Spinal cord (tissue), 10 donors: ENCODE measurements at places on chromosomes 5 and 9. TPM values are rescaled to one million over a fixed set of nuclear protein-coding genes. Genes with fewer than 3 reads are reported as not detected.

GRCh38 chr9:27204578-27204977 is 92.4 kb downstream of the EQTN start:
- no peak for DNase-seq

- no peak for DNase-seq
These were observed 39.2 kb downstream of the NACC2 start for GRCh38 chr9:136055715-136056545.

DNA sequence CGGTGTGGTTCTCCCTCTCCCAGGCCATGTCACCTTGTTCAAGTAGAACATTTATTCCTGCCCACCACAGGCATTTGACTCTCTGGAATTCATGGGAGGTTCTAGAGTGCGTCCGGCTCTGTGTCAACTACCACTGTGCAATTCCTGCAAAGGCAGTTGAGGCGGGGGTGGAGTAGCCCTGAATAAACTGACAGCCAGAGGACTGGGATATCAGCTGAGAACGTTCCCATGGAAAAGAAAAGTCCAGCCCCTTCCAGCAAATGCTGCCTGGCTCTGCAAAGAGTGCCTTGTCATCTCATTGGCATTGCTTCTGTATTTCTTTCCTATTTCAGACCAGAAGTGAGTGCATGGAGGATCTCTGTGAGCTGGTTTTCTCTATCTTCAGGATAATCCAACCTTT is 18.9 kb upstream of the MEGF9 start:
- no peak for DNase-seq

DNA sequence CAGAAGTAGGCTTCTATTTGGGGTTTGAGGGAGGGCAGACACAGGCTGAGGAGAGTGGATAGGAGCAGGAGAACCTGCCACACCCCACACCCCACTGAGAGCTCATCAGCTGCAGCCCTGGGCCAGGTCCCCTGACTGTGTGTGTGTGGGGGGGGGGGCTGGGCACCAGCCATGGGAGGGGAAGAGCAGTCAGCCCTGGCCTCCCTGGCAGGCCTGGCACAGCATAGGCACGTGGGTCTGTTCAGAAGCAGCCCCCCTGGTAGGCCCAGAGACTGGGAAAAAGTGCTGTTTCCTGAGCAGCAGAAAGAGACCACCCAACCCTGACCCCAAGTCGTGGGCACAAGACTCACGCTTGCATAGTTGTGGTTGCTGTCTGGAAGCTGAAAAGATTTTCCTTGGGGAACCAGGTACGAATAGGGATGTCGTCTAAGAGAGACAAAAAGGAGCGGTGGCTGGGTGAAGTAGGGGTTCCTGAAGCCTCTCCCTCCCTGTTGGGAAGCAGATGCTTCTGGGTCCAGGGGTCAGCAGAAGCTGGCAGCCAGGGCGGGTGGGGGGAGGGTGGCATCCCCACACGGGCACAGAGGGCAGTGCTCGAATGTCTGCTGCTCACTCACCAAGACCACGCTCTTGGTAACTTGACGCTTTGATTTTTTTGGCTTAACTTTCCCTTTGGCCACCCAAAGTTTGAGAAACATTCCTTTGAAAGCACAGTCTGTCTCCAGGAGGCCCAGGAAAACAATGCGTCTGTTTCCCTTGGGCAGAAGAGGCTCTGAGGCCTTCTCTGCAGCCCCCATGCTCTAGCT is 2.9 kb downstream of the NSMF start:
- DNase-seq, result no peak

- DNase-seq, result no peak
These were observed 487.4 kb downstream of the PRDM9 start for GRCh38 chr5:23994581-23995370.

GRCh38 chr9:79868567-79869189 is 296.9 kb downstream of the TLE4 start:
- no peak for DNase-seq

GRCh38 chr9:94818178-94818541 is 91.7 kb downstream of the AOPEP start:
- DNase-seq, result no peak

DNA sequence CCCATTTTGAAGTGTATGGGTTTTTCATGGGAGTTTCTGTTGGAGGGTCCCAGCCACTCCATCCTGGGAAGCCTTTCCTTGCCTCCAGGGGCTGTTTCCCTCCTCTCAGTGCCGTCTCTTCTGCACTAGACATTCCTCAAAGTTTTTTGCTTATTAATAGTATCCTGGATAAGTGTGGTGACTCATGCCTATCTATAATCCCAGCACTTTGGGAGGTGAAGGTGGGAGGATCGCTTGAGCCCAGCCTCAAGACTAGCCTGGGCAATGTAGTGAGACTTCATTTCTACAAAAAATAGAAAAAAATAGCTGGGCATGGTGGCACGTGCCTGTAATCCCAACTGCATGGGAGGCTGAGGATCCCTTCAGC is 43.1 kb downstream of the RALGPS1 start:
- no peak for DNase-seq

GRCh38 chr5:125311743-125312142 is 565.3 kb upstream of the ZNF608 start:
- DNase-seq, result no peak

GRCh38 chr5:32109236-32109635 is 64.9 kb downstream of the GOLPH3 start:
- DNase-seq, result no peak

- DNase-seq, result no peak
These were observed 17.4 kb downstream of the UBTD2 start for GRCh38 chr5:172266071-172266675.

DNA sequence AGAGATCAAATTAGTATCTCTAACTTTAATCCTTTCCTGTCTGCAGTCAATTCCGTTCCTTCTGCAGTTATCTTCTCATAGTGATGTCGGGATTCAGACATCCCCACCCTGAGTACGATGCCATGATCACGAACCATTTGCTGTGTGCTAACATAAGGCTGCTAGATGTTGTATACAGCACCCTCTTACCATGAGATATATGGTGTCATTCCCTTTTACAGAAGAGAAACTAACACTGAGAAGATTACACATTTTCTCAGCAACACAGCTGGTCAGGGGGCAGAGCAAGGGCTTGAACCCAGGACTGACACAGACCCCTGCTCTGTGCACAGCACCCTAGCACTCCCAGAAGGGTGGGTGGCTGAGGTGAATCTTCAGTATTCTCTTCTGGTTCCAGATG is 46.9 kb upstream of the HSD17B4 start:
- no peak for DNase-seq

- no peak for DNase-seq
These were observed 97.3 kb upstream of the DMRT1 start for GRCh38 chr9:744046-744712.

GRCh38 chr9:35257986-35258659 is 96.3 kb downstream of the UNC13B start:
- DNase-seq, result no peak

- no peak for DNase-seq
These were observed 234.1 kb upstream of the DAB2 start for GRCh38 chr5:39658866-39659265.

- DNase-seq, result no peak
These were observed 423.4 kb downstream of the ISL1 start for GRCh38 chr5:51806677-51807076.

DNA sequence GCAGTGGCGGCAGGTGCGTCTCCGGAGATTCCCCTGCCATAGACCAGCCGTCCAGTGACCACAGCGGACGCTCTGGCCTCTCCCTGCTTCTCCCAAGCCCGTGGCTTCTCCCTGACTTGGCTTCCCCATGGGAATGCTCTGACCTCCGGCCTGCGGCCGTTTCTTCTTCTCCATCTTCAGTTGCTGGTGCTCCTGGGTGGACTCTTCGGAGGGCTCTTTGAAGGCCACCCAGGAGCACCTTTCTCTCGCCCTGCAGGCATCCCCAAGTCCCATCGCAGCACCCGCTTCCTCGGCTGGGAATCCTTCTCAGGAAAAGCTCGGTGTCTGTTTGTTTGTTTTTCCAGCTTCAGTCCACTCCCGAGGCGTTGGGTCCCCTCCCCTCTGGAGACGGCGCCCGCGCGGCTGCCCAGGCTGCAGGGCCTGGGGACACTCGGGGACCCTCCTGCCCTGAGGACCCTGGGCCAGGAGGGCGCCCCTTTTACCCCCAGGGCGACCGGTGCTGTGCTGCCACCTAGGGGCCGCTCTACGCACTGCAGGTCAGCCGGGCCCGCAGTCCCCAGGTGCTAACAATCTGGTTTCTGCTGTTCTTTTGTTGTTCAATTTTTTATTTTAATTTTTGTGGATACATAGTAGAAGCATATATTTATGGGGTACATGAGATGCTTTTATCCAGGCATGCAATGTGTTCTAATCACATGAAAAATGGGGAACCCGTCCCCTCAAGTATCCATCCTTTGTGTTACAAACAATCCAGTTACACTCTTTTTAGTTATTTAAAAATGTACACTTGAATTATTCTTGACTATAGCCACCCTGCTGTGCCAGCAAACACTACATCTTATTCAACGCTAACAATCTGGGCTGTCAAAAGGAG is 197.9 kb upstream of the ADAMTS16 start:
- no peak for DNase-seq

DNA sequence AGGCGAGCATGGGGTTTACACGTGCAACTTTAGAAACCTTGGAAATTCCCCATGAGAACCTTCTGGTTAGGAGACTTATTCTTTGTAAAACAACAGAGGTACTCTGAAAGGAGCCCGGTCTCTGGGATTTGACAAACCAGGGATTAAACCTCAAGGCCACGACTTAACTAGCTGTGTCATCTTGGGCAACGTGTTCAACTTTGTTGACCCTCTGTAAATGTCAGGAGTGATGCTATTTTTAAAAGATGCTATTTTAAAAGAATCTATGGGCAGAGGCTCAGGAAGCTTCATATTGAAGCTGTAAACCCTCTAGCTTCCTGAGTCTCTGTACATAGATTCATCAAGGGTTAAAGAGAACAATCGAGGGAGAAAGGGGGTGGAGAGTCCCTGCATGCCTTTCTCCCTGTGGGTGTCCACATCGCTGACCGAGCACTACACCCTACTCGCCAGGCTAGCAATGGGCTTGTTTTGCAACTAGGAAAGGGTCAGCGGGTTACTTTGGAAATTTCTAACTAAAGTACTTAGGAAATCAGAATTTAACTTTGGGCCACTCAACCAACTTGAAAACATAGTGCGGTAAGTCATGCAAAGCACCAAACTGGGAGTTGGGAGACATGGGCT is 2.1 kb downstream of the SLC36A2 start:
- no peak for DNase-seq

GRCh38 chr5:73198833-73199592 is 26.0 kb downstream of the TMEM174 start:
- no peak for DNase-seq

- no peak for DNase-seq
These were observed 498.8 kb downstream of the RAB3C start for GRCh38 chr5:59081693-59082092.

DNA sequence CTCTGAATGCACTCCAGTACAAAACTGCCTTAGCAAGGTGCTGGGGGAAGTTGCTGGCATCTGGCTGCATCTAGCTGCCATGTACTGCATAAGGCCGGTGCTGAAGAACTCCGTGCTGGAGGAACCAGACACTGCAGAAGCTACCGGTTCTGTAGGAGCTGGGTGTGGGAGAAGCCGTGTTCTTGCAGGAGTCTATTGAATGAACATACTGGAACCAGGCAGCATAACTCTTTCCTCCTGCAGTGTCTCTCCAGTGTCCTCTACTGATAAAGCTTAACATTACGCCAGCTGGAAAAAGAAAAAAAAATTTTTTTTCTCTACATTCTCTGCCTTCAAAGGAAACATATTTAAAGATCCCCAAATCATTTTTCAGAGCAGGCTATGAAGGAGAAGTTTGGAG is 38.5 kb downstream of the VPS13A start:
- DNase-seq, result no peak

GRCh38 chr5:38692781-38693527 is 136.5 kb upstream of the LIFR start:
- DNase-seq, result no peak

DNA sequence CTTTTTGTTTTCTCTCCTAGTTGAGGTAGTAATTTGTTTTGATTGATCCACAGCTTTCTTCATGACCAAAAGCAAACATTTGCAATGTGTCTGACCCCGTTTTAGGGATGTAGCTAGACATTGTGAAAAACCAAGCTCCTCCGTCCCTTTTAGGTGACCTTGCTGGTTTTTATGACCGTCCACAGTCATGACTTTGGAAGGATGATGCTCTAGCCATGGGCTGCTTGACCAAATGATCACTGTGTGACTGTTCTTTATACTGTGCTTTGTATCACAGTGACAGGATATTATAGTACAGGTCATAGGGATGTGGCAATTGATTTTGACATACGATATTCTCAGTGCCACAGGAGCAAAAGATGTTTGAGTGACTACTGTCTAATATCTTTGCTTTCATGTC is 54.4 kb downstream of the KCNN2 start:
- no peak for DNase-seq

GRCh38 chr9:129138476-129139232 is 27.4 kb downstream of the PTPA start:
- no peak for DNase-seq

DNA sequence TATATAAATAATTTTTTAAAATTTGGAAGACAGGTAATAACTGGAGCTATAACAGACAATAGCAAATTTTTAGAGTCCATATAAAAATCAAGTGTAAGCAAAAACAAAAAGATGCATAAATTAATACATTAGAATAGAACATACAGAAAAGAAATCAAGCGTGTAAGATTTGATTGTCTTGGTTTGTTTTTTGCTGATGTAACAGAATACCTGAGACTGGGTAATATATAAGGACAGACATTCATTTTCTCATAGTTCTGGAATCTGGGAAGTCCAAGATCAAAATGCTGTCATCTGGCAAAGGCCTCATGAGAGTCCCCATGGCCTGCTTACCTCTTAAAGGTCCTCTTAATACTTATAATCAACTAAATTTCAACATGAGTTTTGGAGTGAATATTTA is 1010.1 kb downstream of the CDH18 start:
- no peak for DNase-seq

GRCh38 chr5:16245956-16246355 is 66.4 kb upstream of the MARCHF11 start:
- no peak for DNase-seq

Gene CDKN2B-AS1
- total RNA-seq, result 0.55 TPM

Gene TPRN
- total RNA-seq, result 9.2 TPM

Gene CMBL
- 25.3 TPM for total RNA-seq

Gene DRD1
- 1.6 TPM for total RNA-seq

Gene IFNK
- total RNA-seq, result not detected

Gene SUSD3
- 4.3 TPM for total RNA-seq

Gene TBCA
- 76.8 TPM for total RNA-seq

Gene OR1Q1
- not detected for total RNA-seq

Gene PCDHB14
- 10.4 TPM for total RNA-seq

Gene IRGM
- not detected for total RNA-seq

Gene SEC61B
- 168 TPM for total RNA-seq

Gene EMB
- 8.7 TPM for total RNA-seq

Gene DDX4
- 0.10 TPM for total RNA-seq

Gene AIF1L
- 47.7 TPM for total RNA-seq

Gene GPR150
- total RNA-seq, result 0.50 TPM

Gene PCDHAC1
- 14.2 TPM for total RNA-seq

Gene CBY3
- not detected for total RNA-seq

Gene TEK
- total RNA-seq, result 15.8 TPM

Gene HAVCR2
- total RNA-seq, result 10.6 TPM
